Fibroblast of lung (primary cell): ENCODE measurements at places on chromosomes 3 and 15. TPM values are rescaled to one million over a fixed set of nuclear protein-coding genes. Genes with fewer than 3 reads are reported as not detected.

- DNase-seq = no peak
Measured at GRCh38 chr3:20068512-20069177, 28.4 kb downstream of the KAT2B start.

PPP2R3A gene
- 10.5 and 17.5 TPM in 2 replicates for total RNA-seq

MYH15 gene
- 0.17 and 0.26 TPM in 2 replicates for total RNA-seq

- DNase-seq = no peak
Measured at GRCh38 chr3:184632551-184633236, 71.1 kb downstream of the EPHB3 start.

GRCh38 chr15:49215768-49216739 lies 46.0 kb downstream of the GALK2 start:
- no peak for DNase-seq

CHRM5 gene
- not detected in 2 replicates for total RNA-seq

DNA sequence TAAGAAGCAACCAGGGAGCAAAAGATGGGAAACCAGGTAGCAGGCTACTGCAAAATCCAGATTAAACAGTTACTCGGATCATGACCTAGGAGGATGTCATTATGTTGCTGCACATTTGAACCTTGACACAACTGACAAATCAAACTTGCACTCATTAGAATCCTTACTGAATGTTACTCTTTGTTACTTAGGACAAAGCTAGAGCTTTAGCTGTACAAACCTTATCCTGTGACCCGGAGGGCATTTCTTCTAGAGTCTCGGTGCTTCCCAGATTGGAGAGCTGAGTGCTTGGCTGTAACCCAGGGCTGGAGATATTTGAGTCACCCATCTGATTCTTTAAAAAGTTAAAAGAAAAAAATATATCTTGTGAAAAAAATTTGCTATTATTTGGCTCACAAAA lies 43.4 kb downstream of the DCP1A start:
- no peak for DNase-seq

GRCh38 chr15:30990036-30990435 lies 1.4 kb downstream of the MTMR10 start:
- no peak for DNase-seq

DNA sequence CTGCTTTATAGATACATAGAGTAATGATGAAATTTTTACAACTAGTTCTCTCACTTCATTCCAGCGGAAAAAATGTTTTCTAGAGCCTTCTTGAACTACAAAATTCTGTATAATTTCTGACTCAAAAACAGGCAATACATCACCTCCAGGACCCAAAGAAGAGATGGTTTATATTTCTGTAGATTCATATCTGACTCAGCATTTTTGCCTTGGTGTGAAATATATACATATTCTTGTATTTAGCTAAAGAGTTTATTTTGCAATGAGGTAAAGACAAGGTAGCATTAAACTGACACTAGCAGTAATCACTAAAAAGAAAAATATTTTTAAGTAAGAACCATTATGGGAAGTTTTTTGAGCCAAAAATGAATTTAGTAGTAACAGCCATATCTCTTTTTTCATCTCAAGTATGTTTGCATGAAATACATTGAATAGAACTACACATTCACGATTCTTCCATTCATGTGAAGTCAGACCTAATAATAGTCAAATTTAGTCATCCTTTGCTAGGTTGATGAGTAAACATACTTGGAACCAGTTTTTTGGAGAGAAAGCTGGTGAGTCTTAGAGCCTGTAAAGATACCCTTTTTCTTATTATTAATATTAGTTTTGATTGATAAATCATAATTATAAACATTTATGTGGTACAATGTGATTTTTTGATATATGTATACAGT lies 31.6 kb downstream of the COL8A1 start:
- DNase-seq = peak; percentile 71

GRCh38 chr3:71537211-71537611 lies 46.3 kb downstream of the FOXP1 start:
- DNase-seq = peak; percentile 96

DNA sequence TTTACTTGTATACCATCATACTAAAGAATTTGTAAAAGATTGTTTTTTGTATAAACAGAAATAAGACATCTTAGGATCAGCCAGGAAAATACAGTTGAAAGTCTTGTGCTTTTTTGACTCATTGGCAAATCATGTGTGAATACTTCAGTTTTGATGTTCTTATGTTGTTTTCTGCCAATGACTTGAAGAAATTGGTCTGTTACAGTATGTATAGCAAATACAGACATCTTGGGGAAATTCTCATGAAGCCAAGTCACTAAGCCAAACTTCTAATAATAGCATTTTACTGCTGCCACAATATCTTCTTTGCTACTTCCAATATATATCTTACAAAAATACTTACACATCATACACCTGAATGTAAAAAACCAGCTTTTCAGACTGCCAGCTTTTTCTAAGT lies 83.2 kb downstream of the DZIP3 start:
- DNase-seq = no peak

DNA sequence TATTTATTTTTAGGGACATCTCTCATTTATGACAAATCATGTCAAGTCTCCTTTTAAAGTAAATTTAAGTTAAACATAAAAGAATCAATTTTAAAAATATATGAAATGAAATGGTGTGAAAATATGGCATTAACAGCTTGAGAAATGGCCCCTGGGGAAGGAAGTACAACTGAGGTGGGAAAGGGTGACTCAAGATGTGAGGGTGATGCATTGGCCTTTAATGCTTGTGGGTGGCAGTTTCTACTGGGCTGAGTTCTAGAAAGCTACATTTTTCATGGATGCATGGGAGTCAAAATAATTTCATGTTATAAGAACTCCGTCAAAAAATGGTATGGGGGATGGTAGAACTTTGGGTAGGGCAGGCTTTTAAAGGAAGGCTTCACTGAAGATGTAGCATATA lies 708.8 kb upstream of the CFAP20DC start:
- DNase-seq = peak; percentile 16

GRCh38 chr3:110804856-110805255 lies 266.8 kb upstream of the NECTIN3 start:
- no peak for DNase-seq

CCR9 gene
- not detected in 2 replicates for total RNA-seq

PLA2G4F gene
- total RNA-seq = not detected in 2 replicates

DNA sequence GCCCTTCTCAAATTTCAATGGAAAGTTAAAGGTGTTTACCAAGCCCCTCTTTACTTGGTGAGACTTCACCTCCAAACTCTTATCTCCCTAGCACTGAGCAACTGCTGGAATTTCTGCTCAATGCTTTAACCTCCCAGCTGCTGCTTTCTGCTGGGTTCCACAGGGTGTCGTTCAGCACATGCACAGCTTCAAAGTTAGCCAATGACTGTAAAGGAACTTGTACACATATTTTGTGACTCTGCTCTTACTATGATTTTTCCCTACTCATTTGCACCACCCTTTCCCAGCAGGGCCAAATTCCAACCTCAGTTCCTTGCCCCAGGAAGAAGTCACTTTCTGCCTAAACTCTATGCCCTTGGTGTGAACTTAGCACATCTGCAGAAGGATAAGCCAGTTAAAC lies 89.7 kb downstream of the ULK4 start:
- no peak for DNase-seq

DNA sequence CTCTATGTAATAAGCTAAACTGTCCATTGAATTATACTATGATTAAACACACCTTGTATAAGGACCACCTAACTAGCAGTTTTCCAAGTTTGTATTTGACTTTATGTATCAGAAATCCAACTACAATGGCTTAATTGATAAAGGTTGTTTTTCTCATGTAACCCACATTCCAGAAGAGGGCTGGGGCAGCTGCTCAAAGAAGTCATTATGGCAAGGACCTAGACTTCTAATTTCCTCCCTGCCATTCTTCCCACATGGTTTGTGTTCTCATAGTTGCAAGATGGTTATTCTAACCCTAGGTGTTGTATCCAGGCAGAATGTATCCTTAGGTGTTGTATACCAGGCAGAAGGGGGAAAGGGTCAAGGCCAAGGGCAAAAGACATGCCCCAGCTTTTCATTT lies 35.7 kb downstream of the GPR176 start:
- no peak for DNase-seq

- DNase-seq = no peak
Measured at GRCh38 chr3:13123013-13123654, 49.9 kb upstream of the IQSEC1 start.

ANKUB1 gene
- total RNA-seq = not detected in 2 replicates

- DNase-seq = no peak
Measured at GRCh38 chr3:62143843-62144450, 229.4 kb downstream of the FEZF2 start.

SH3GL3 gene
- under 0.01 and 0.26 TPM in 2 replicates for total RNA-seq

CADPS gene
- total RNA-seq = 33.1 and 63.1 TPM in 2 replicates

DNA sequence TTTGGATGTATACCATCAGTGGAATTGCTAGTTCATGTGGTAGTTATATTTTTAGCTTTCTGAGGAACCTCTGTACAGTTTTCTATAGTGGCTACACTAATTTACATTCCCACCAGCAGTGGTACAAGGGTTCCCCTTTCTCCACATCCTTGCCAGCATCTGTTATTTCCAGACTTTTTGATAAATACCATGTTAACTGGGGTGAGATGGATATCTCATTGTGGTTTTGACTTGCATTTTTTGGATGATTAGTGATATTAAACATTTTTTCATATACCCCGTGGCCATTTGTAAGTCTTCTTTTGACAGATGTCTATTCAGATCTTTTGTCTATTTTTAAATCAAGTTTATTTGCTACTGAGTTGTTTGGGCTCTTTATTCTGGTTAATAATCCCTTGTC lies 455.6 kb upstream of the RARB start:
- no peak for DNase-seq

GRCh38 chr3:36911990-36912804 lies 32.7 kb downstream of the TRANK1 start:
- peak; percentile 90 for DNase-seq

DNA sequence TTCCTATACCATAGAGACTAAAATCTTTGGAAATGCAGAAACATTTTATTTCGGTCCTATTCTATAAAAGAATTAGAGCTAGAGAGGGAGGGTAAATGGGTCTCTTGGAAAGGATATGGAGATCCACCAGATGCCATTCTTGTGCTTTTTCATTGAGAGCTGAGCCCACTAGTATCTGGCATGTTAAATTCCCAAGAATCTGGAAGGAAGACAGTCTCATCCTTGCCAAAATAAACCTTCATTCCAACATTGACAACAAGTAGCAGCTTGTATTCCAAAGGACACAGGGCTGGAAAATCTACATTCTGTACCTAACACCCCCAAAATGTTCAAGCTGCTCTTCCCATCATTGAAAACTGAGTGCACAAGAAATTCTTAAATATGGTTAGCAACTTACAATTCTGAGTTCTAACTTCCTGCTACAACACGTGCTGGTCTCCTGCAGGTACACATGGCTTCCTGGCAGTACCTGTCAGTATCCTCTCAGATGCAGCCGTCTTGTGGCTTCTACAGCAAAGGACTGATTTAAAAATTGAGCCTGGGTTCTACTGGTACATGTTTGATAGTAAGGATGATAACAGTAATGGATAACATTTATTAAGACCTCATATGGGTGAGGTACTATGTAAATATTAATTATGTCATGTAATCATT lies 348.1 kb downstream of the SV2B start:
- DNase-seq = no peak
